GM10248 (cell line): ENCODE measurements at places on chromosomes 2 and 18.

- no peak for DNase-seq
Observed at GRCh38 chr18:48470484-48471180, 61.4 kb upstream of the ZBTB7C start.

- no peak for DNase-seq
Observed at GRCh38 chr2:200121931-200122330, 166.5 kb downstream of the MAIP1 start.

- no peak for DNase-seq
Observed at GRCh38 chr2:11778416-11778815, 32.0 kb downstream of the LPIN1 start.

DNA sequence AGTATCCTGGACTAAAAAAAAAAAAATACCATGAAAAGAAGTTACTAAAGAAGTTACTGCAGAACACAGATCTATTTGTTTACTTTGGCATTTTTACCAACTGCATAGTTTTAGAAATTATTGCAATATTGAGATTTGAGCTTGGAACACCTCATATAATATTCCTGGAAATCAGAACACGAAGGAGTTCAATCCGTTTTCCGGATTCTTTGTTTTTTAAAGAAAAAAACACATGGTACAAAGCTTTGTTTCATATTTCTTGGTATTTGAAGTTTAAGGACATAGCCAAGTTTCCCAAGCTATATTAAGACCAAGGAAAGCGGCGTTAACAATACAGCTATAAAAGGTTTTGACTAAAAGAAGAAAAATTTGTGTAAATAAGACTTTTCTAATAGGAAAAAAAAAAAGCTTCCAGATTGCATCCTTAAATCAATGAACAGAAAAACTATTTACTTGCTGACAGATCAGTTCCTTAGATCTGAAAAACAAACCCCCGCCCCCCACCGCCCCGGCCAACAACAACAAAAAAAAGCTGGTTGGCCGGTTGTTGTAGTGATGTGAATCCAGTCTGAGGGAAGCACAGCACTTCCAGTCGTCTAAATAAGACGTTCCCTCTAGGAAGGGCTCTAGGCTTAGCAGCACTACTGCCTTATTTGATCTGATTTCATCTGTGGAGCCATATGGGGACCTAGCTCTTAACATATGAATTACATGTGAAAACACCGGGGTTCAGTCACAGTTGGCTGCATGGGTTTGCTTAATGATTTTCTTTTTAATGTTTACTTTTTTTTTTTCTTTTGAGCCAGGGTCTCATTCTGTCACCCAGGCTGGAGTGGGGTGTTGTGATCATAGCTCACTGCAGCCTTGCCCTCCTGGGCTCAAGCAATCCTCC, 2.5 kb upstream of the RHOB start:
- DNase-seq, result no peak

GRCh38 chr18:47936952-47937351, 6.5 kb upstream of the SMAD2 start:
- DNase-seq, result no peak

- no peak for DNase-seq
Observed at GRCh38 chr18:44844486-44844885, 163.8 kb downstream of the SETBP1 start.
